ENCODE measurements at places on chromosomes 6 and 20.
A peak's percentile ranks its signal among the peaks of the same experiment; 100 is the strongest.

- peak; percentile 73 for DNase-seq
These were observed 6.4 kb upstream of the PSMG4 start for GRCh38 chr6:3252369-3252768.

DNA sequence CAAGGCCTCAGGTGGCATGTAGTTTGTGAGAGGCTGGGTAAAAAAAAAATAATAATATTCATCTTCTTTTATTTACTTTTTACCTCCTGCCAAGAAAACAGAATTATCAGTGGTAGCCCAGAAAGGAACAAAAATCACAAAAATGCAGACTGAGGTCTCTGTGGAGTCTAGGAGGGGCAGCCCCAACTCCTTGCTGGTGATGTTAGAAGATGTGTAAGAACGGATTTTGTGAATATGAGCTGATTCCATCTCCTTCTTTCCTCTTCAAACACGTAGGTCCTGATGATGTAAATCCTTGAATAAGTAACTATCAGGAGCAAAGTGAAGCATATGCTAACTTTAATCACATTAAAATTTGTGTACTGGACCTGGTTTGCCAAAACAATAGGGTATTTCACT lies 226.8 kb downstream of the EYA4 start:
- no peak for DNase-seq

DNA sequence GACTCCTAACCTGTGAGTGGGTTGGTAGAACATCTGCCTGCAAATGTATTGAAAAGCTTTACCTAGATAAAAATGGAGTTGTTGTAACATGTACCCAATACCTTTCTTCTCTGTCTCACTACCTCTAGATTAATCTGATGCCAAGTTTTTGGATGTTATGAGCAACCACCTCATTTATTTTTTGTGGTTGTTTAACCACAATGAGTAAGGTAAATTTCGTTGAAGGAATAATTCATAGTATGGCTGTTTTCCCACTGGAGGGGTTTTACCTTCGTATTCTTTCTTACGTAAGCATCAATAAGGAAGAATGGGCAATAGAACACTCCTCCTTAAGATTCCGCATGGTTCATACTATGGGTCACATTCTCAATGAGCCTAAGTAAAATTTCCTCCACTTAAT lies 165.4 kb downstream of the CDH26 start:
- no peak for DNase-seq

GRCh38 chr6:116036885-116037284 lies 23.8 kb downstream of the FRK start:
- no peak for DNase-seq
